ENCODE measurements at places on chromosomes 7 and 10. TPM values are rescaled to one million over a fixed set of nuclear protein-coding genes. Genes with fewer than 3 reads are reported as not detected.

DNA sequence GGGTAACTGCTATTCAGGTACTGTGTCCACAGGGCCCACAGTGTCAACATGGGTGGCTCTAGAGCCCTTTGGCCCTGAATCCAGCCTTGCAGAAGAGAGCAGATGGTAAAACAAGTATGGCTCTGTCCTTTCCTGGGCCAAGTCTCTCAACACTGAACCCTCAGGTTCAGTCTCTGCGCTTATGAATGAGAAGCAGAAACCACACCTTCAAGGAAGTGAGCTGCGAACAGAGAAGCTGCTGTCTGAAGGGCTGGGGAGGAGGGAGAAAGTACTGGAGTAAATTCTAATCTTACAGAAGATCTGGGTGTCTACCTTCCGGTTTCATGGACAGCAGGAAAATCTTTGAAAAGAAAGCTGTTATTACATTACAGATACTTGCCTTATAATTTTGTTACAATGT lies 4.1 kb downstream of the TBRG4 start:
- DNase-seq, result no peak

PRKG1 gene
- 24.2 TPM for total RNA-seq

OR2A12 gene
- total RNA-seq, result not detected

GRCh38 chr7:24723178-24723530 lies 34.1 kb downstream of the GSDME start:
- DNase-seq, result no peak

- no peak for DNase-seq
Measured at GRCh38 chr7:34184466-34184865, 279.1 kb downstream of the BMPER start.

DNA sequence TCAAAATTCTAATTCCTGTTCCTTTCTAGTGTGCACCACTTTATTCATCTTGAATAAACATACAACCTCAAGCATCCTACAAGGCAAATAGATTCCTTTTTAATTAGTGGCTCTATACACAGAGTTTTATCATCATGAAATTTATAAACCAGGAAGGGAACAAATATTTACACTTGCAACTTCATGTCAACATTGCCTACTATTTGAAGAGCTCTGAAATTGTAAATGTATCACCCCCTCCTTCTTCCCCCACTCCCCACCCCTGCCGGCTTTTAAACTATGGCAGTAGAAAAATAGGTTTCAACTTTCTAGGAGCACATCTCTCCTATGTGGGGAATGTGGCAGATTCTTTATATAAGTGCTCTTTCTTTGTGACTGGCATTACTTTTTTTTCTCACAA lies 49.6 kb downstream of the KAT6B start:
- DNase-seq, result no peak

RADIL gene
- 2.3 TPM for total RNA-seq

OR6V1 gene
- total RNA-seq, result not detected

PGAM2 gene
- total RNA-seq, result 5.9 TPM

DNA sequence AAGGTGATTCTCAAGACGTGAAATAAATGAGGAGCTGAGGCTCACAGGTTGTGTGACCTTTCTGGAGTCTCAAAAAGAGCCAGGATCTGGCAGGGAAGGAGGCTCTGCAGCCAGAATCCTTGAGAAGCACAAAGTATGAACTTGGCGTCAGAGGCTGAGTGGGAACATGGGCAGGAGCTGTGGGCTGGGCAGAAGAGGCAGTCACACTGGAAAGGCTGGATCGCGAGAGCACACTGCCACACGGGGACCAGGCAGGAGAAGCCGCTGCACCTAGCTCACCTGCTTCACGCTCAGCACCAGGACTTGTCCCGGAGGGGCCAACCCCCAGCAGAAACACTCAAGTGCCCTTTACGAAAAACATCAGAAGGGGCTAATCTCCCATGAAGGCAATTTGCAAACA lies 535.0 kb downstream of the TNS3 start:
- DNase-seq, result no peak

TRIM50 gene
- 0.16 TPM for total RNA-seq

NUTM2B gene
- total RNA-seq, result 2.3 TPM
